Fibroblast of villous mesenchyme (primary cell): ENCODE measurements at places on chromosomes 5 and 9.

DNA sequence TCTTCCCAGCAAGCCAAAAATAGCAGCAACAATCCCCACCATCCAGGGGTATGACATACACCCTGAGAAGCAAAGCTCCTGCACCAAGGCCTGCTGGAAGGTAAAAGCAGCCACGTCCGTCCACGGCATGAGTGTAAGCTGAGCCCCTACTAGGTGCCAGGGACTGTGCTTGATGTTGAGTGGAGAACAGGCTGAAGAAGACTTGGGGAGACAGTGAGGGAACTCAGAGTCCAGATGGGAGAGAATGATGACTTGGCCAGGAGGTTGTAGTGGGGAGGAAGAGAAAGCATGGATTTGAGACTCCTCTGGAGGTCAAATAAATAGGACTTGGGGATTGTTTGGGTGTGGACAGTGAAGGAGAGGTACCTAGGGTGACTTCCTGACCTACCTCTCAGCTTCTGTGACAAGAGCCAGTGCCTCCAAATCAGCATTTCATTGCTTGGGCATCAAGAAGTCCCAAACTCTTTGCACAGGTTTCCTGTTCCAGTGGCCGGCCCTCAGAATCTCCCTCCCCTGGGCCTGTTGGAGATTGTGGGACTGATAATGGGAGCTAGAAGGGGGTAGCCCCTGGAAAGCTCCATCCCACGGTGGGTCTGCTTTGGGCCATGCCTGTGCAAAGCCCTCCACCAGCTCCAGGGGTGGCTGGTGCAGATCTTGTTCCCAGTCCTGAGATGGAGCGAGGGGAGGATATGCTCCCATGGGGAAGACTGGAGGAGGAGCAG lies 58.3 kb upstream of the ADAMTS2 start:
- DNase-seq = no peak

DNA sequence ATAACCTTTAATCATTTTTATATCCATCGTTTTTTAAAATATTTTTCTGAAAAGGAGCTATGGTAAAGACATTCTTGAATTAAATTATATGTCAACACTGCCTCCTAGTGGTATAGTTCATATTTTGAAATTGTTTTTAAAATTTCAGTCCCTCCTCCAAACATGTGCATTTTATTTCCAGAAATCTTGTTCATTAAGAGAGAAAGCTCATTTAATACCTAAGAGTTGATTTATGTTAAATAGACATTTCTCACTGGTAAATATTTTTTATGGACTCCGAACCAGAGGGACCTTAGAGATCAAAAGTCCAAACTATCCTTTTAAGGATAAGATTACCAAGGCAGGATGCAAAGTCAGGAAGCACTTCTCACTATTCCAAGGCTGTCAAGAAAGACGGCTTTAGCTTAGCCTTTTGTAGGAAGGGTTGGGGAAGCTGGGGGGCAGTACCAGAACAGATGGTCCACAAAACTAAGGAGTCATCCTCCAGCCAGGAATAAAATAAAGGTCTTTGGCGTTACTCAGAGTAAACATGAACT lies 21.6 kb downstream of the BHMT start:
- peak; percentile 63 for DNase-seq

- no peak for DNase-seq
These were observed 8.9 kb downstream of the IRF1 start for GRCh38 chr5:132481596-132482211.

- no peak for DNase-seq
These were observed 199.2 kb downstream of the PBX3 start for GRCh38 chr9:125946397-125946796.

DNA sequence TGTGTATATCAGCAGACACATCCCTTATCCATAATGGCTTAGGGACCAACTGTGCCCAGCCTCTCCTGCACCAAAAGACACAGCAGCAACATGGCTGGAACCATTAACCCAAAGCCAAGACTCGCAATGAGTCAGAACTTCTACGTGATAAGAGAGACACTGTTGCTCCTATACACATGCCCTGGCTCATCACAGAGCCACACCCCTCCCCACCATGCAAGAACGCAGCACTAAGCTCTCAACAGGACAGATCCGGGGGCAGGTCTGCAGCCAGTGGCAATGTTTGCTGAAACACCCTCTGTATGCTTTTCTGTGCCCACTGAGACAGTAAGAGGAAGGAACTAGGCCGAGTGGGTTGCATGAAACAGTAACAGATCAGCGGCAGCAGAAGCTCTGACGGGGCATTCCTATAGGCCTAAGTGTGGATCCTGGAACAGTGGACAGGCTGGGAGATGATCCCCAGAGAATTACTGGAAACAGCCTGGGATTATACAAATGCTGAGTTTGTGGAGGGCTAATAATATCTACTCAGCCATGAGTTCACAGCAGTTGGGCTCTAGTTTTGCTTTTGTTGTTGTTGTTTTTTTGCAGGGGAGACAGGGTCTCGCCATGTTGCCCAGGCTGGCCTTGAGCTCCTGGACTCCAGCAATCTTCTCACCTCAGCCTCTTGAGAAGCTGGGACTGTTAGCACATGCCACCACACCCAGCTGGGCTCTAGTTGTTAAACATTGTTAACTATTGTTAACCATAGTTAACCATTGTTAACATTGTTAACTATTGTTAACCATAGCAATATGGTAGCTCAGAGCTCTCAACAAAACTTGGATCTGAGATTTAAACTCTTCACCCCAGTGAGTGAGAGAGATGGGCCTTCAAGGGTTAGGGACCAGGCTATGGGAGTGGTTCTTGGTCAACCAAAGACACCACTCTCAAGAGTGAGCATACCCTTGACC lies 41.0 kb downstream of the B4GALT1 start:
- peak; percentile 58 for DNase-seq

DNA sequence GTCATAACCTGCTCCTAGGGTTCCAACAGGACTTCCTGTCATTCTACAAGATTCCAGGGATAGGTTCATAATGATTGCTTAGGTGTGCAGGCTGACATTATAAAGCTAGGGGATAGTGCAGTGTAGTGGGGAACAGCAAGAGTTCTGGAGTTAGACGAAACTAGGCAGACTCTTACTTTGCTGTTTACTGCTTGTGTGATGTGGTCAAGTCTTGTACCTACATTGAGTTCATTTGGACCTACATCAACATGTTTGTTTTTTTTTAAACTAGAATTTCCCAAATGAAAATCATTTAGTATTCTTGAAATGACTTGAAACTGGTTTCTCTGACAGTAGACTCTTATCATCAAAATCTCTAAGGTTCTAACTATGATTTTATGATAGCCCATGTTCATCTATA lies 21.2 kb upstream of the CCNH start:
- DNase-seq = no peak

DNA sequence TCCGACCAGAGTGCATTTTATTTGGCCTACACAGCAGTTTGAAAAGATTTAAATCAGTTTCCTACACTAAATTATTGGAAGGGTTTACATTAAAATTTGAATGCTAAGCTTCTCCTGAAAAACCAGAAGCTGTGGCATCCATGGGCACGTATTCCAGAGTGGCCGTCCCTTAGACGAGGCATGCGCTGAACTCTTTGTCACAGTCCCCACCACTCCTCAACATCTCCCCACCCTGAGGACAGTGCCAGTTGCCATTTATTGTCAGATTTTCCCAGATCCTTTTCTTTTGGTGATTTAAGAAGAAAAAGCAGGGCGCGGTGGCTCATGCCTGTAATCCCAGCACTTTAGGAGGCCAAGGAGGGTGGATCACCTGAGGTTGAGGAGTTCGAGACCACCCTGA lies 39.9 kb upstream of the UNC5A start:
- DNase-seq = no peak

GRCh38 chr5:140181525-140181924 lies 6.5 kb downstream of the CYSTM1 start:
- no peak for DNase-seq

DNA sequence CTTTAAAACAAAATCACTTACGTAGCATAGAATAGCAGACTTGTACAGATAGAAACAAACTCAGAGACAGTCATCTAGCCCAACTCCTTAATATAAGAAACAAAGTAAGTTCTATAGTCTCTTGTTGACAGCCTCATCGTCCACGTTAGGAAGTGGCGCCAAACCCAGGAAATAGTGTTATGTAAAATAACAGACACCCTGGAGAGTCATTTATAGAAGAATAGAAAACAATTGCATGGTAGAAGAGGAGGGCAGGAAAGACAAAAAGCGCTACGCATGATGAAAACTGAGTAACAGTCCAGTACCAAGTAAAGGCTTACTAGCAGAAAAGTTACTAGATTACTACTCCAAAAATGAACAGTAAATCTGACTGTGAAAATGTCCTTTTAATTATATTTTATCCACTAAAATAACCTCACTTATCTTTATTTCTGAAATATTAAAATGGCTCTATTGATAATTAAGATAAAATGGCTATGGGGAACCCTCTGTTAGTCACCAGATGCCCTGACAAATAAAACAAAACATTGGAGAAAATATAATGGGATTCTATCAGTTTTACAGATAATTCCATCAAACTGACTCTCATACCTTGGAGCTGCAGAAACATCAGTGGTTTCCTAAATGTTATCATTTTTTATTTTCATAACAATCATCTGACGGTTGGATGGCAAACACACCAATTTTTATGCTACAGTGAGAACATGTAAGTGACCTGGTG lies 434.0 kb upstream of the C9orf72 start:
- DNase-seq = no peak

DNA sequence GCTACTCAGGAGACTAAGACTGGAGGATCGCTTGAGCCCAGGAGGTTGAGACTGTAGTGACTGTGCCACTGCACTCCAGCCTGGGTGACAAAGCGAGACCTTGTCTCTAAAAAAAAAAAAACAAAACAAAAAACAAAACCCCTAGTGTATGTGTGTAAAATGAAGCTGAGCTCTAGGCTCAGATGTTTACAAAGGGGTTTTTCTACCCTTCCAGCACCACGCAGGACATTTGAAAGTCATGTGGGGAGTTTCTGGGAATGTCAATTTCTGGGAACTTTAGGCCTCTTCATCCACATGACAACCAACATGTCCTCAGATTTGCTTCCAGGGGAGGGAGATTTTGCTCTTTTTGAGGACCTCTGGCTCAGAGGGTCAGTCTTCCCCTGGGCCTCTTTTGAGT lies 42.4 kb upstream of the AIF1L start:
- DNase-seq = no peak

GRCh38 chr5:4804691-4805360 lies 335.3 kb upstream of the ADAMTS16 start:
- no peak for DNase-seq

- peak; percentile 69 for DNase-seq
These were observed 7.3 kb downstream of the UBTD2 start for GRCh38 chr5:172276214-172276613.

DNA sequence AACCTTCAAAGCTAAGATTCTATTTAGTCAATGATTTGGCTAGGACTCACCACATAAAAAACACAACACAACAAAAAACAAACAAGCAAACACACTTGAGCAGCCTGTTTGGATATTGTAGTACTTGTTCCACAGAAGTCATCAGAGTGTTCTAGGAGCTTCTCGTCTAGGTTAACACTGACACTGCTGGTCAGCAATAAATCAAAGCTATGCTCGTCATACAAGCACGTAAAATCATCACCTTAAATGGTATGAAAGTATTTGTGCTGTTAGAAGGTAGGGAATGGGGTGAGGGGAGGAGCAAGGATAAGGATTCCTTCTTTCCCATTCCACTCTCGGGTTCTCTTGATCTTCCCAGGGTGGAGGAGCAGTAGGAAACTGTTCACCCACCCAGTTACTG lies 88.0 kb downstream of the ARL15 start:
- DNase-seq = peak; percentile 31

- no peak for DNase-seq
These were observed 52.5 kb upstream of the SGCD start for GRCh38 chr5:156274453-156274852.

DNA sequence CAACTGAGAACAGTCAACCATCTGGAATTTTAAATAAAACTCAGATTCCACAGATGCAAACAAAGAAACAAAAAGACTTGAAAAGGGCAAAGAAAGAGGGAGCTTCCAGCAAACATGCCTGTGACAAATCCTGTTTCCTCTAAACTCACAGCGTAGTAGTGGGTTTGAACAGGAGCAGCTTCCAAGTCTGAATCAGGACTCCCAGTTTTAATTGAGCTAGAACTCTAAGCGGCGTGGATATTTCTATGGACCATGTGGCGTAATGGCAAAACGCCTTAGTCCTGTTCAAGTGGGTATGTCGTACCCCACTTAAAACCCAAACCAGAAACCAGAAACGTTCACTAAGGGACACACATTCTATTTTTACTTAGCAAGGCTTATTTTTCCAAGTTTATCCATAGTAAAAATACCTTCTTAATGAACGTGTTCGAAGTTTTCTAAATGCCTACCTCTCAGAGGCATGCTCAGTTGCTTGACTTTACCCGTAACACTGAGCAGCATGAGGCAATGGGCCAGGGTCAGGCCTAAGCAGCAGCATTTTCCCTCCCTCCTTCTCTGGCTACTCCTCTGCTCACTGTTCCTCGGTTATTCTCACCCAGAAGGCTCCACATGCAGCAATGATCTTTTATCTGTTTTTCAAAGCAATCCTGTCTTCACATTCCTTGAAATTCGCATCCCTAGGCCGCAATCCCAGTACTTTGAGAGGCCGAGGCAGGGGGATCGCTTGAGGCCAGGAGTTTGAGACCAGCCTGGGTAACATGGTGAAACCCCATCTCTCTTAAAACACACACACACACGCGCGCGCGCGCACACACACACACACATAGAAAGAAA lies 77.9 kb downstream of the FNBP1 start:
- DNase-seq = peak; percentile 85

DNA sequence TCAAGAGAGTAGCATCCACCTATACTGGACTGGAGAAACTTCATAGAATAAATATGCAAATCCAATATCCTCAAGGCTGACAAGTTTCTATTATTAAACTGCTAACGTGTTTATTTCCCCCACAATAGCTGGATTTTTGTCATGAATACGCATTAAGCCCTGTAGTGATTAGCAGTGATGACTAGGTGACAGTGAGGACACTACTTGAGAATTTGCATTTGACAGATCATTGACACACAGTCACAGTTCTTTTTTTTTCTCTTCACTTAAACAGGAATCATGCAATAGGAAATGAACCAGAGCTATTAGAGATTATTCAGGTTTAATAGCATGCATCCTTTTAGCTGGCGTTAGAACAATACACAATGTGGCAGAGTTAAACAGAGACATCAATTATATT lies 35.3 kb downstream of the MPDZ start:
- no peak for DNase-seq

- DNase-seq = peak; percentile 30
These were observed 460 bp downstream of the DMRTA1 start for GRCh38 chr9:22446950-22447617.

DNA sequence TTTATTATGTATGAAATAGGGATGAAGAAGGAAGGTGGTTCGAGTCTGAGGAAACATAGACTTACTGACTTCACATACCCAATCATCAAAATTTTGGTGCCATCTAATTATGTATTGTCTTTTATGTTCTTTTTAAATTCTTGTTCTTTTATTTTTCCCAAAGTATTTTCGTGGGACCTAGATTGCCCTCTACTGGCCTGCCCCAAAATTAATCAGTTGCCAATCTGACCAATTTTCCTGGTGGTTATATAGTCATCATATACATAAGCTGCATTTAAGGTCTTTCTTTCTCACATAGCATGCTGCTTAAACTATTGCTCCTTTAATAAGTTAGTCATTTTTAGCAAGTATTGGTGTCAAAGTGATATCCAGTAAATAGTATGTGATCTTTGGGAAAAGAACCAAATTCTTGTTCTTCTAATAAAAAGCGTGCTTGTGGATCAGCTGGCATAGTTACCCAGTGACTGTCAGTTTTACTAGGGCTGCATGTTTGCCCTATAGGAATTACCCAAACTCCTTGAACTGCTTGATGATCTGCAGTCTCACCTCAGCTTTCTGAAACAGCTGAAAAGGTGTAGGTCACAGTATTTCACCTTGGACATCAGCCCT lies 223.5 kb downstream of the SH3GL2 start:
- peak; percentile 21 for DNase-seq
